ENCODE measurements at places on chromosomes 5 and 9.

DNA sequence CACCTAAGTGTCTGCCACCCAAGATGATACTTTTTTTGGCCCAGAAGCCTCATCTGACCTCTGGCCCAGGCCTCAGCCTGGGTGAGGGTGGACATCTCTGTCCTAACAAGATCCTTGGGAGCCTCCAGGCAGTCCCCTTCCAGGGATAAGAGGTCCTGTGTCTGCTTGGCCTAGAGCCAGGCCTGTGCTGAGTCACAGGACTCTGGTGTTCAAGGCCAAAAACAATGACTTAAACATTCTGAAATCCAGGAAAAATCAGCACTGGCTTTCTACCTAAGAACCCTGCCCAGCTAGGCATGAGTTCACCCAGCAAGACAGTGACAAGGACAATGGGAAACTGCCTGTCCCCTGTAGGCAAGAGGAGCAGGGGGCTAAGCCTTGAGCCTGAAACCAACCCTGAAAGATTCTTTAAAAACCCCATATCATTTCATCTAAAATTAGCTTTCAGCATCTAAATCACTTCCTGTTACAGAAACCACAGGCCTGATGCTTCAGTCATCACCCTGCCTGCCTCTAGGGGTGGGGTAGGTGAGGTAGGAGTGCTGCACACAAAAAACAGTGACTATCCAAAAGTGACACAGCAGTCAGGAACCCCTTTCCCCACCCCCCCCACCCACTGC lies 29.9 kb downstream of the CSF2 start:
- no peak for DNase-seq

- DNase-seq: no peak
These were observed 1343.1 kb upstream of the C9orf72 start for GRCh38 chr9:28916348-28916747.

DNA sequence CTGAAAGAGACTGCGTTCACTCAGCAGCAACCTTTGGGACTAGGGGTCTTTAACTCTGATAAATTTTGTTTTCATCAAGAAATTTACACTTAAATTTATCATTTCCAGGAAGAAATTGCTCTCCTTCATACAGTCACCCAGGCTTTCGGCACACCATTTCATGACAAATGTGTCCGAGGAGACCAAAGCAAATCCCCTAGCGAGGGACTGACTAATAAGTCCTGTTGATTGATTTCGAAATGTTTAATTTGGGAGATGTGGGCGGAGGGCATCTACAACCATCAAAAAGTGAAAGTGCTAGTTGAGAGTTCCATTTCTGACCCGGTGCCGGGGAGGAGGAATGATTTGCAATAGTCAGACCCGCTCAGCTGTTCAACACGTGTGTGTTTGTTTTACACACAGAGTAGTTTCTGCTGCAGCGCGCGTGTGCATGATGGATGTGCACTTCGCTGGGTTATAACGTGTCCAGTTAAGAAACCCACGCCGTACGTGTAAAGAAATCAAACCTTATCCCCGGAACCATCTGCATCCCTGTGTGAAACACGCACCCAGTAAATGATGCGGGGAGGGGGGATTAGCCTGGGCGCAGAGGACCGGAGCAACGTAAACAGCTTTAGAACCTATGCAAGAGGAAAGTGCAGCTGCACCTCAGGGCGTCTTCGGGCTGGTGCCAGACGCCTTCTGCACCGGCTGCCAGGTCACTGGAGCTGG lies 845 bp upstream of the NR4A3 start:
- peak; percentile 44 for DNase-seq

- DNase-seq: no peak
These were observed 32.3 kb downstream of the TGFBR1 start for GRCh38 chr9:99137225-99137624.

DNA sequence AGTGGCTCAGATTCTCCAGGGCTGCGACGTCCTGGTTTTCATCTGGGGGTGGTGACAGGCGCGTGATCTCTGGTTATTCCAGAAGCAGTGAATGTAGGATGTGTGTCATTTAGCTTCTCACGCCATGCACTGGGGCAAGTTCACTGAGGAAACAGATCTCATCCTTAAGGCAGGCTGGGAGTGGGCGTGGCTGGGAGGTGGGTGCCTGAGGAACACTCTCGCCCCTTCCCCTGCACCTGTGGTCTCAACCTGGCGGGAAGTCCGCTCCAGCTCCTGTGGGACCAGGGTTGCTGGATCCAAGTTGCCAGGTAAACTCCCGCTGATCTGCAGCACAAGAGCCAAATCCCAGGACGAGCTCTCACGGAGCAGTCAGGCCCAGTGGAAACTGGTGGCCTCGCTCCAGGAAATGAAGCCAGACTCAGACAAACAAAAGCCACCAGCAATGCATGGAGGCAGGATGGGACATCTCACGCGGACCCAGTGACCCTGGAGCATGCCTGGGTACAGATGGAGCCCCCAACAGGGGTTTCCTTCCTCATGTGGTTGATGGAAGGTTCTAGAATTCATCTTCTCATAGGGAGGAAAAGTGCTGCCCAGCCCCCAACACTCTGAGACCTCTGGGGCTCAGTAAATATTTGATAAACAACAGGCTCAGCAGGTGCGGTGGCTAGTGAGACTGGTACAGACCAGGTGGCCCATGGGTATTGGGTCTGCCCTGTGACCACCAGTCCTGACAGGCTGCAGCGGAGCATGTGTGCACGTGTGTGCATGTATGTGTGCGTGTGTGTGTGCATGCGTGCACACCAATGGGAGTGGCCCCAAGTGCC lies 16.3 kb upstream of the SLC12A7 start:
- peak; percentile 35 for DNase-seq

- no peak for DNase-seq
These were observed 214.7 kb downstream of the DENND1A start for GRCh38 chr9:123715258-123715657.

GRCh38 chr9:26746357-26747072 lies 146.1 kb downstream of the CAAP1 start:
- DNase-seq: no peak

DNA sequence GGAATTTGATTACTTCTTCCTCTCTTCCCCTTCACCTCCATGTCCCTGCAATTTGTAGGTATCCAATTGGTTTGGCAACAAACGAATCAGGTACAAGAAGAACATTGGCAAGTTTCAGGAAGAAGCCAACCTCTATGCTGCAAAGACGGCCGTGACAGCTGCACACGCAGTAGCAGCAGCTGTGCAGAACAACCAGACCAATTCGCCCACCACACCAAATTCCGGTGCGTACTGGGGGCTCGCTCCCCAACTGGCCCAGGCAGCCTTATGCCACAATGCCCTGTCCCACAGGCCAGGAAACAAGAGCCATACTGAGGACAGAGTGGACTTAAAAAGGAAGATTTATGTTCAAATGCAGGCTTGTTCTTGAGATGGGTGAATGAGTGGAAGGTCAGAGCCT lies 213.5 kb downstream of the PBX3 start:
- no peak for DNase-seq
